NCI-H2107 (cell line): ENCODE measurements at places on chromosomes 4 and X.

DNA sequence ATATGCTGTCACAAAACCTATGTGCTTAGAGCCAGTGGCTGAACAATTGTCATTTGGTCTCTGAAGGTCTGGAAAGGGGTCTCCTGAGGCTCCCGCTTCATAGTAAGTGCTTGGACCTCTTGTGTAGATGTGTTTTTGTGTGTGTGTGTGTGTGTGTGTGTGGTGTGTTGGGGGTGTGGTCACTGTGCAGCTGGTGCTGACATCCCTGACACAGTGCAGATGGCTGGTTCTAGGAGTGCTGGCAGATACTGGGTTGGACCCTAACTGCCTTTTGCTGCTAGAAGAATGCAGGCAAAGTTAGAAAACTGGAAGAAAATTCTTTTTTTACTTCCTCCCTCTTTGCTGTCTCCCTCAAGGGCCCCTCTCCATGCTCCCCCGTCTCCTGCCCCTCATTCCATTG lies 1872.6 kb downstream of the ARAP2 start:
- DNase-seq, result no peak

- no peak for DNase-seq
Observed at GRCh38 chr4:89538886-89539285, 231.3 kb upstream of the GPRIN3 start.

DNA sequence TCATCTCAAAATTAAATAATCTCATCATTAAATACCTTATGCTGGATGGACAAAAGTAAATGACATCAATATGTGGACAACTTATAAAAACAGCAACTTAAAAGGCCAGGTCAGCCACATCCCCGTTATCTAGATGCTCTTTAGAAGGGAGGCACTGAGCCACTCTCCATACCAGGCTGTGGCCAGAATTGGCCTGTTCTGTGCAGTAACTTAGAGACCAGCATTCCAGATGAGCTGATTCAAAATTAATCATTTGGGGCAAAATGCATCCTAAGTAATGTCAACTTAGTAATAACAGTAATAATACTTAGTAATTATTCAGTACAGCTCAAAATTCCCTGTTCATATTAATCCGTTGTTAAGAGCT lies 373.6 kb downstream of the FBXW7 start:
- DNase-seq, result no peak

DNA sequence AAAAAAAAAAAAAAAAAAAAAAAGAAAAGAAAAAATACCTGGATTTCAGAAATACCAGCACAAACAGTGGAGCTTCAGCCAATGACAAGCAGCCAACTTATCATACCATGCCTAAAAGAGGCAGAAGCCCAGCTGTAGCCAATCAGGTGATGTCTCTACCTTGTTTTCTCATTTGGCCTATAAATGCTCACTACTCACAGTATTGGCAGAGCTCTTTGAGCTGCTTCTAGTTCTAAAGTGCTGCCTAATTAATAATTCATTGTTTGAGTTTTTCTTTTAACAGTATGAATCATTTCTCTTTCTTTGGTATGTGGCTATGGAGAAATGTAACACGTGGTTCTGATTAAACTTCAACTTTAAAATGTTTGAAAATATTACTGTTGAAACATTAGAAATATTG lies 188.8 kb upstream of the TECRL start:
- no peak for DNase-seq

GRCh38 chr4:6551660-6552059 lies 23.3 kb upstream of the MAN2B2 start:
- DNase-seq, result no peak

- DNase-seq, result no peak
Observed at GRCh38 chrX:73213734-73214425, 771 bp downstream of the NAP1L2 start.

- no peak for DNase-seq
Observed at GRCh38 chr4:21749924-21750323, 198.6 kb downstream of the KCNIP4 start.

- DNase-seq, result no peak
Observed at GRCh38 chrX:3504916-3505315, 158.5 kb upstream of the MXRA5 start.

DNA sequence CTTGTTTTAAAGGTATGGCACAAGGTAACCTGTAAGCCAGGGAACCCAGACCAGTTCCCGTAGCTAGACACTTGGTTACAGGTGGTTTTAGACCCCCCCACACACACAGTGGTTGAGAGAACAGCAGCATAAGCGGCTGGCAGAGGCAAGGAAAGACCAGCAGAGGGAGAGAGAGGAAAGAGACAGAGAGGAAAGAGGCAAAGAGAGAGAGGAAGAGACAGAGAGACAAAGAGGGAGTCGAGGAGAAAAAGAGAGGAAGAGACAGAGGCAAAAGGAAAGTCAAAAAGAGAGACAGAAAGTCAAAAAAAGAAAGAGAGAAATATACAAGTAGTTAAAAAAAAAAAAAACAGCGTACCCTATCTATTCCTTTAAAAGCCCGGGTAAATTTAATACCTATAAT lies 19.5 kb upstream of the PCSK1N start:
- DNase-seq, result no peak

- no peak for DNase-seq
Observed at GRCh38 chrX:54494989-54495813, 833 bp downstream of the FGD1 start.

- DNase-seq, result no peak
Observed at GRCh38 chr4:22237155-22237751, 278.6 kb downstream of the ADGRA3 start.
